ENCODE measurements at places on chromosomes 1 and 21.

DNA sequence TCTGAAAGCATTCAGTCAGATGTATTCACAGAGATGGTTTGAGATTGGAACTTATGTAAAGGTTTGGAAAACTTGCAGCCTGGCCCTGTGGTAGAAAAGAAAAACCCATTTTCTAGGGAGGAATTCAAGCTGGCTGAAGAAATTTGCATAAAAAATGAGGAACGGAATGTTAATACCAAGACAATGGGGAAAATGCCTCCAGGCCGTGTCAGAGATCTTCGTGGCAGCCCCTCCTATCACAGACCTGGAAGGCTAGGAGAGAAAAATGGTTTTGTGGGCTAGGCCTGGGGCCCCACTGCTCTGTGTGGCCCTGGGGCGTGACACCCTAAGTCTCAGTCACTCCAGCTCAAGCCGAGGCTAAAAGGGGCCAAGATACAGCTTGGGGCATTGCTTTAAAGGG is 26.7 kb downstream of the NME7 start:
- H3K4me1 ChIP-seq: peaks cover 4% of the 10 kb centered on the region
- H3K27me3 ChIP-seq: no peaks in the 10 kb centered on the region
- DNase-seq: no peak
- H3K36me3 ChIP-seq: peaks cover 12% of the 10 kb centered on the region
- no peak overlapping the region for H3K27ac ChIP-seq
- H3K4me3 ChIP-seq: no peak overlapping the region

GRCh38 chr1:157490467-157491165 is 61.7 kb downstream of the FCRL5 start:
- DNase-seq: peak; percentile 36
- no peaks in the 10 kb centered on the region for H3K4me1 ChIP-seq
- no peaks in the 10 kb centered on the region for H3K36me3 ChIP-seq
- peaks cover 22% of the 10 kb centered on the region for H3K27me3 ChIP-seq
- no peak overlapping the region for H3K27ac ChIP-seq

GRCh38 chr1:198638894-198639635 is at the start of gene PTPRC:
Gene PTPRC (plus strand): TSS chr1:198639040. CDS start chr1:198639269, 229 bp downstream.
- H3K27ac ChIP-seq: peak within 1 kb of the TSS; percentile 91
- H3K27me3 ChIP-seq: no peaks in the 10 kb centered on the region
- H3K4me1 ChIP-seq: peaks cover 67% of the 10 kb centered on the region
- peaks cover 32% of the 10 kb centered on the region for H3K36me3 ChIP-seq
- DNase-seq: no peak

GRCh38 chr1:240611228-240611618 is 732 bp downstream of the GREM2 start:
- DNase-seq: no peak
- peak overlapping the region; percentile 89 for H3K4me3 ChIP-seq
- peaks cover 21% of the 10 kb centered on the region for H3K4me1 ChIP-seq
- peak overlapping the region; percentile 18 for H3K27ac ChIP-seq
- no peaks in the 10 kb centered on the region for H3K36me3 ChIP-seq
- peaks cover 34% of the 10 kb centered on the region for H3K27me3 ChIP-seq

DNA sequence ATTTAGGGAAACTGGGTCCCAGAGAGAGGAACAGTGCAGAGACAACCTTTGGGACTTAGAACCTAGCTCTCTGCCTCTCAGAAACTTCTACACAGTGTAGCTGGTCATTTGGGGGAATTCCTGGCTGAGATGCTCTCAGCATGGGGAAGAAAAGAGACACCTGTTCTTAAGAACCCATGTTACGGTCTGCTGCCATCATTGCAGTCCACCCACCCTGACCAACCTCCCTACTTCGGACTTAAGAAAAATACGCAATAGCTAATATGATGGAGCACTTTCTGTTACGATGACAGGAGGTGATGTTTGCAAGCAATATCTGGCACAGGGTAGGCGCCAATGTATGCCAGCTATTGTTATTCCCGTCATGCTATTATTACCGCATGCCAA is 177.9 kb downstream of the IGSF21 start:
- DNase-seq: no peak
- no peak overlapping the region for H3K4me3 ChIP-seq
- peaks cover 54% of the 10 kb centered on the region for H3K27me3 ChIP-seq

- H3K27me3 ChIP-seq: no peaks in the 10 kb centered on the region
- H3K27ac ChIP-seq: no peak overlapping the region
- H3K4me3 ChIP-seq: no peak overlapping the region
- peaks cover 4% of the 10 kb centered on the region for H3K36me3 ChIP-seq
These were observed 5.6 kb downstream of the LYPLAL1 start for GRCh38 chr1:219179293-219179692.

- no peaks in the 10 kb centered on the region for H3K27me3 ChIP-seq
- H3K4me3 ChIP-seq: peak overlapping the region; percentile 52
- DNase-seq: peak; percentile 52
- peaks cover 16% of the 10 kb centered on the region for H3K4me1 ChIP-seq
- no peaks in the 10 kb centered on the region for H3K36me3 ChIP-seq
- H3K27ac ChIP-seq: peak overlapping the region; percentile 93
These were observed 105.7 kb upstream of the TLR5 start for GRCh38 chr1:223248770-223249140.

DNA sequence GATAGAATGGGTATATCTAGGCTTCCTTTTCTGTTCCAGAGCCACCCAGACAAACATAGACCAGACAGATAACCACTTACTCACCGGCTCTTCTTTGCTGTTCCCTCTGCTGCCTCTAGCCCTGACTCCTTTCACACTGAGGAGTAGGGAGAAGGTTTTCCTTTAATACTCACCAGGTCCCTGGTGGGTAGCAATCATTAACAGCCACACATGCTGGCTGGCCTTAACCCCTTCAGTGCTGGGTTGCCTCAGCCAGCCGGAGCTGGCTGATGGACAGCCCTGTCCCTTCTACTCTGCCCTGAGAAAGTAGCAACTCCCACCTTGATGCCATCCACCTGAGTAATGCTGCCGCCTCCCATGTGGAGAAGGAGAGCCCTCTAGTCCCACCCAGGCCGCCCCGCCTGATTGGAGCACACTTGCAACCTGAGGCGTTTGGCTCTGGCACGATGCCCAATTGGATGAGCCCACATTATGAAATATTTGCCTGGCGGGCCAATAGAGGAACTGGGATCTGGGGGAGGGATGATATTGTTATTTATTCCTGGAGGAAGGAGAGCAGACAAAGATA is 71.6 kb downstream of the PLEKHA6 start:
- peaks cover 32% of the 10 kb centered on the region for H3K4me1 ChIP-seq
- H3K27ac ChIP-seq: peak overlapping the region; percentile 52
- peak overlapping the region; percentile 96 for H3K4me3 ChIP-seq
- peaks cover 12% of the 10 kb centered on the region for H3K27me3 ChIP-seq

GRCh38 chr21:43864962-43865539 is at the start of gene AGPAT3:
Gene AGPAT3 (plus strand): TSS chr21:43865223. CDS start chr21:43959682, 94,459 bp downstream.
- peaks cover 3% of the 10 kb centered on the region for H3K36me3 ChIP-seq
- peak within 1 kb of the TSS; percentile 89 for H3K27ac ChIP-seq
